Activated CD4-positive, alpha-beta T cell treated with anti-CD3 and anti-CD28 coated beads, Interleukin-2, amount 50 U/mL, for 4 hours (primary cell): ENCODE measurements at places on chromosomes 5 and 9.

GRCh38 chr9:22528485-22528884 lies 81.9 kb downstream of the DMRTA1 start:
- DNase-seq = no peak

DNA sequence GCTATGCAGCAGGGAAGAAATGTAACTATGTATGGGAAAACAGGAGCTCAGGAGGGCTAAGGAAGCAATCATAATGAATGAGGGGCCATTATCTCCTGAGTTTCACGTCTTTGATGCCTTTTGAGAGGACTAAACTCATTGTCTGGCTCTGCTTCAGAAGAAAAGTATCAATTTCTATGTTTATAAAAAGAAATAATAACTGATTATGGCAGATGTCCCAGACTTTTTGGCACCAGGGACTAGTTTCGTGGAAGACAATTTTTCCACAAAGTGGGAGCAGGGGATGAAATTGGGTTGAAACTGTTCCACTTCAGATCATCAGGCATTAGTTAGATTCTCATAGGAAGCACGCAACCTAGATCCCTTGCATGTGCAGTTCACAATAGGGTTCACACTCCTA lies 8.7 kb upstream of the IL7R start:
- no peak for DNase-seq

- DNase-seq = no peak
Measured at GRCh38 chr9:16551692-16552091, 318.8 kb downstream of the BNC2 start.

GRCh38 chr5:140607031-140607430 lies 25.9 kb downstream of the CD14 start:
- no peak for DNase-seq

- DNase-seq = no peak
Measured at GRCh38 chr5:111422245-111422644, 90.1 kb downstream of the STARD4 start.

GRCh38 chr5:158224253-158224652 lies 365.3 kb upstream of the CLINT1 start:
- no peak for DNase-seq

DNA sequence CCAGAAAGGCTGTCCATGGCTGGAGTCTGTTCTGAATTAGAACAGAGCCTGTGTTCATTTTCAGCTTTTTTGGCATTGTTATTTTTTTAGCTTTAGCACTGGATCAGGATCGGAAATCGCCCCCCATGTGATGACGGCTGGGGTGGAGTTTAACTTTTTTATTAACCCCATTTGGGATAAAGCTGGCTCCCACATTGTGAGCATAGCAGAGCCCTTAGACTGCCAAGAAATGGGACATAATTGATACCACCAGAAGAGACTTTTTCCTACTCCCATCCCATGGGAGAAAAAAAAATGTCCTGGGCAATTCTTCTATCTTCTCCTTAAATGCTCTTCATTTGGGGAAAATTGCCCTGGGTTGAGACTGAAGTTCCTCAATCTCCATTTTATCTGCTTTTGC lies 52.4 kb downstream of the SLIT3 start:
- DNase-seq = no peak

- DNase-seq = no peak
Measured at GRCh38 chr5:147169901-147170300, 64.9 kb upstream of the STK32A start.

DNA sequence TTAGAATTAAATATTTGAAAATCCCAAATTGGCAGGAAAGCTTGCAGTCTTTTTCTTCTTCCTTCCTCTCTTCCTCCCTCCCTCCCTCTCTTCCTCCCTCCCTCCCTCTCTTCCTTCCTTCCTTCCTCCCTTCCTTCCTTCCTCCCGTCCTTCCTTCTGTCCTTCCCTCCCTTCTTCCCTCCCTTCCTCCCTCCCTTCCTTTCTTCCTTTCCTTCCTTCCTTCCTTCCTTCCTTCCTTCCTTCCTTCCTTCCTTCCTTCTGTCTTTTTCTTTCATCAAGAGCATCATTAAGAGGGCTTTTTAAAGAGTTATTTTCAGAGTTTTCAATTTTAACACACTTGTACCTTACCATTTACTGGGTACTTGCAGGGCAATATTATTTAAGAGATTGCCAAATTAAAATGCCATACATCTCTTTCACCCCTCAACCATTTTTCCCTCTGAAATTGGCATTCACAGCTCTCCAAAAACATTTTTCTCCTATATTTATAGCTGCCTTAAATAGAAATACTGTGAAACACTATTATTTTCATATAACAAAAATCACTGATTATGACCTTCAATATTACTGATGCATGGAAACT lies 99.2 kb upstream of the C6 start:
- no peak for DNase-seq

GRCh38 chr9:120353506-120353905 lies 226.5 kb downstream of the CDK5RAP2 start:
- DNase-seq = no peak

GRCh38 chr5:134944630-134945029 lies 23.1 kb upstream of the CATSPER3 start:
- DNase-seq = no peak
